ENCODE measurements at places on chromosomes 2 and 18.

GRCh38 chr18:53153281-53153680 lies 813.3 kb downstream of the DCC start:
- DNase-seq, result no peak

GRCh38 chr2:70888923-70889715 lies 46.6 kb upstream of the ATP6V1B1 start:
- DNase-seq, result no peak

- DNase-seq, result no peak
Measured at GRCh38 chr2:51859260-51859659, 827.3 kb upstream of the NRXN1 start.

DNA sequence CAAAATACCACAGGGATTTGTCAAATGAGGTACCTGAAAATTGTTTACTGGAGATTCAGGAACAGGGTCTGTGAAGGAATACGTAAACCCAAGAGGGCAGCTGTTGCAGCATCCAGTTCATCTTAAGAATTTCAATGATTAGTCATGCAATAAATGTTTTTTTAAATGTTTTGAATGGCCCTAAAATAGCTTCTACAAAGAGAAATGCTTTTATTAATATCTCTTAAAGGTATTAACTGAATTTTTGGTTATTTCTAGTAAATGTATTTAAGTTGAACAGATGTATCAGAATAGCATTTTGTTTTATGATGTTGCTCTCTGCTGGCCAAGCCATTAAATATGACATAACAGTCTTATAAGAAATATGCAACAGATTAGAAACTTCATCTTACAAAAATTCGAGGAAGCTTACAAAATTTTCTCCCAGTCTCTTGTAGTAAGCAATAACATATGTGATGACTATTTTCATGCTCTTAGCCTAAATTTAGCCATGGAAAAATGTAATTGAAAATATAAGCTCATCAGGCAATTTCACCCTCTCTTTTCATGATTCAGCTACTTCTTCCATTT lies 863.9 kb downstream of the SUCLG1 start:
- no peak for DNase-seq

DNA sequence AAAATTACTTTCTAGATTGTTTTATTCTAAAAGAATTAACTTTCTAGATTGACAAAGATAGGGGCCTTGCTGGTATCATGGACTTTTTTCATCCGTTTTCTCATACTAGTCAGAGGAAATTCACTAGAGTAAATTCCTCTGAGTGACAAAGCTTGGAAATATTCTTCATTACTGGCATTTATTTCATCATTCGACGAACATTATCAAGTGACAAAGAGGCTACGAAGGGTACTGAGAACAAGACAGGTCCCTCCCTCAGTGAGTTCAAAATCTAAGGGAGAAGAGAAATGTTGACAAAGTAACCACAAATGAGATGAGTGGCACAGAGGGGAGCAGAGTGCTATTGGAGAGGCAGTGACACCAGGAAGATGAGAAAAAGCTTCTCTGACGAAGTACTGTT lies 4.3 kb downstream of the EPG5 start:
- DNase-seq, result no peak

DNA sequence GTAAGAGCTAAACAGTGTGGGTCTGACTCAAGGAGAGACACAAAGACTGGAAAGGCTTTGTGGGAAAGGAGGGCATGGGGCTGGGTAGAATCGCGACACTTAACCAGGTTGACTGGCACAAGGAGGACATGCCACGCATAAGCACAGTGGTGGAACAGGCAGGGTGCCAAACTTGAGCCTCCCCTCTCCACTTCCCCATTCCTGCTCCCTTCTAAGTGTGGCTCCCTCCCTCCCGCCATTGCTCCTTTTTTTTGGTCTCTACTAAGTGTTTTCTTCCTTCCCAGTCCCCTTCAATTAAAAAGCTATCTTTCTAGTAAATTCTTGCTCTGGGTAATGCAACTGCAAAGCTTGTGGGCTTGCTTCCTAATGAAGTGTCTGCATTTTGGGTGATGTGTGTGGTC lies 40.3 kb upstream of the ZFP36L2 start:
- no peak for DNase-seq

All from AG09319 (cell line).